ENCODE measurements at places on chromosomes 13 and 19. TPM values are rescaled to one million over a fixed set of nuclear protein-coding genes. Genes with fewer than 3 reads are reported as not detected.

Gene PDE4A
- 5.3 TPM for total RNA-seq

Gene CGB5
- total RNA-seq: 0.84 TPM

Gene ZNF98
- total RNA-seq: not detected

Gene EPSTI1
- not detected for total RNA-seq

Gene CBY2
- not detected for total RNA-seq

Gene CYP2F1
- total RNA-seq: not detected

Gene CYP2A7
- total RNA-seq: not detected

Gene ARRDC5
- not detected for total RNA-seq

Gene SERPINE3
- not detected for total RNA-seq

Gene IL4I1
- total RNA-seq: 0.88 TPM

Gene ZNF560
- not detected for total RNA-seq

Gene ACP4
- not detected for total RNA-seq

Gene PABPC3
- 0.23 TPM for total RNA-seq

Gene RAB3D
- total RNA-seq: 3.2 TPM

Gene TNFRSF19
- total RNA-seq: 2.4 TPM

Gene LGALS14
- not detected for total RNA-seq

Gene PLVAP
- not detected for total RNA-seq

Gene CLEC17A
- total RNA-seq: not detected

Gene JAK3
- total RNA-seq: 0.32 TPM

Gene ARGLU1
- total RNA-seq: 70.7 TPM

Gene LYPD3
- 0.36 TPM for total RNA-seq

Gene TINCR
- total RNA-seq: 1.4 TPM

Gene KRTDAP
- total RNA-seq: not detected

Gene ZNF471
- total RNA-seq: 0.04 TPM

Gene SMAD9
- 0.19 TPM for total RNA-seq

Gene LAIR1
- total RNA-seq: not detected

Gene CCL25
- total RNA-seq: not detected

Gene URI1
- 87.3 TPM for total RNA-seq

Gene NR2C2AP
- 31.8 TPM for total RNA-seq

Gene CTXN1
- 6.0 TPM for total RNA-seq

Gene PSG1
- 0.22 TPM for total RNA-seq

Gene OR10H1
- not detected for total RNA-seq

Gene KCNC3
- 0.78 TPM for total RNA-seq

Gene ZSCAN18
- 1.4 TPM for total RNA-seq

Gene LRRC25
- not detected for total RNA-seq

Gene B3GNT3
- total RNA-seq: 4.7 TPM

Gene PSG11
- not detected for total RNA-seq

Gene ACOD1
- not detected for total RNA-seq

Gene EXOC3L2
- 1.0 TPM for total RNA-seq

Gene ITGBL1
- 1.2 TPM for total RNA-seq

Gene NTF4
- 0.65 TPM for total RNA-seq

Gene SGCG
- not detected for total RNA-seq

Gene TEKTIP1
- total RNA-seq: not detected

Gene RYR1
- 3.0 TPM for total RNA-seq

Gene HNRNPM
- 276 TPM for total RNA-seq

Gene ZNF112
- 2.0 TPM for total RNA-seq

Gene PRTN3
- not detected for total RNA-seq

Gene KASH5
- not detected for total RNA-seq

Gene PNKP
- total RNA-seq: 60.9 TPM

Gene ZNF44
- 0.93 TPM for total RNA-seq

Gene TUBA3C
- total RNA-seq: not detected

Gene DPF1
- 4.8 TPM for total RNA-seq

Gene LILRB1
- total RNA-seq: not detected

Data from A549 treated with ZK216348 at 1 μM for 4 hours (cell line).